ENCODE measurements at places on chromosomes 2 and 18.

DNA sequence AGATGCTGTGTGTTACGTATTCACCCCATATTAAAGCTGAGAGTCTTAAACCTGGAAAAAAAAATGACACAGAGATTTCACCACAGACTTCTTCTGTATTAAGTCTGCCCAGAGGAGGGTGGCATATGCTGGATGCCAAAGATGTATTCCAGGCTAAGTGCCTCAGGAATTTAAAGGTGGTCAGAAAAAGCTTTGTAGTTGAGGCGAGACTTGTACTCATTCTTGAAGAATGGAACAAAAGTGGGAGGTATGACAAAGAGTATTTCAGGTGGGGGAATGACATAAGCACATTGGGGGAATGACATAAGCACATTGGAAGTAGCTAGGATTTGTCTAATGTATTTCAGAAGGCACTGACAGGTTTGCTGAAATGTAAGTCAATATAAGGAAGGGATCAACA, 98.6 kb downstream of the BABAM2 start:
- no peak for DNase-seq

GRCh38 chr18:25005541-25006403, 346.2 kb downstream of the ZNF521 start:
- DNase-seq, result no peak

DNA sequence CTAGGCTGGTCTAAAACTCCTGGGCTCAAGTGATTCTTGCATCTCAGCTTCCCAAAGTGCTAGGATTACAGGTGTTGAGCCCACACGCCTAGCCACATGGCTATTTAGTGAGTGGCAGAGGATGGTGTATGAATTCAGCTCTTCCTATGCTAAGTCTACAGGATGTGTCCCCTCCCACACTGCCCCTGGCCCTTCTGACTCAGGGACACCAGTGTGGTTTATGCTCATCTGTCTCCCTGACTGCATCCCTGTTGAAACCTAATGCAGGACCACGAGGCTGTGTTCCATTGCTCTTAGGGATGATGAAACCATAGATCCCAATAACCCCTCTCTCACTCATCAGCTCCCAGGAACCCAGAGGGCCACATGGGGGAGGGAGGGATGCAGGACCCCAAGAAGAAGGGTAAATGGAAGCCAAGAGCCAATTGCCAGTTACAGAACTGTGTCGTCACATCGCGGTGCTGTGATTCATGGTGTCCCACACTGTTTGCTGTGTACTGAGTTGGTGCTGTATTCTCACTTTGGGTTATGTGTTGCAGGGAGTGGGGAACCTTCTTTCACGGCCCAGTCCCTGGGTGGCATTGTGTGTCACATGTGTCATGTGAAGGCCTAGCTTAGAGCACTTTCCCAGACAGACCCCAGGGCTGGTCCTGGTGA, 102.9 kb upstream of the HAAO start:
- no peak for DNase-seq

GRCh38 chr2:73110168-73111072, 2.3 kb downstream of the RAB11FIP5 start:
- DNase-seq, result no peak

GRCh38 chr18:30999887-31000628, 42.5 kb downstream of the DSC3 start:
- no peak for DNase-seq

DNA sequence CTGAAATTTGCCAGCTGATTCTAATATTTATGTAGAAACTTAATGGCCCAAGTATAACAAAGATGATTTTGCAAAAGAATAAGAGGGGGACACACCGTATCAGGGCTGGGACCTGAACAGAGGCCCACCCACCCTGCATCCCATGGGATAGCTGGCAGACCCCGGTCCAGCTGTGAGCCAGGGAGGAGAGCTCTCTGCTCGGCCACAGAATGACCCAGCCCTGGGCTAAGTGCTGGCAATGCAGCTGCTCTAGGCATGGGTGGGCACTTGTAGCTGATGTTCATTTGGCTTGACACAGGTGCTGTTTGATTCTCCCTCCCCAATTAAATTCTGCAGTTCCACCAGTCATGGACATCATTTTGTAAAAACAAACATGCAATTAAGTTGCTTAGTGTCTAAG, 522.8 kb upstream of the RAB6C start:
- DNase-seq, result no peak

- DNase-seq, result no peak
These were observed 85.1 kb downstream of the GREB1L start for GRCh38 chr18:21327101-21327500.

DNA sequence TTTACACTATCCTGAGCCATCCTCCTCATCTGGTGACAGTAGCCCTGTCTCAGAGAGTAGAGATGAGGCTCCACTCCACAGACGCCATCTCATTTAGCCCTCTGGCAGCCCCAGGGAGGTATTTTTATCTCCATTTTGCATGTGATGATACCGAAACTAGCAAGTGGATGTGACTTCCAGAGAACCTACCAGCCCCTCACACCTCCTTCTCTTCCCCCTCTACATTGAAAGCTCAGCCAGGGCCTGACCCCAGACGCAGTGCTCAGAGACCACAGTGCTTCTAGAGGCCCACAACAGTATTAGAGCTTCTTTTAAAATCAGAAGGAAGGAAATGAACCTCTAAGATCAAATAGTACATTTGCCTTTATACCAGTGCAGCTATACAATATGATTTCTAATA, 8.3 kb downstream of the GYPC start:
- peak; percentile 35 for DNase-seq

DNA sequence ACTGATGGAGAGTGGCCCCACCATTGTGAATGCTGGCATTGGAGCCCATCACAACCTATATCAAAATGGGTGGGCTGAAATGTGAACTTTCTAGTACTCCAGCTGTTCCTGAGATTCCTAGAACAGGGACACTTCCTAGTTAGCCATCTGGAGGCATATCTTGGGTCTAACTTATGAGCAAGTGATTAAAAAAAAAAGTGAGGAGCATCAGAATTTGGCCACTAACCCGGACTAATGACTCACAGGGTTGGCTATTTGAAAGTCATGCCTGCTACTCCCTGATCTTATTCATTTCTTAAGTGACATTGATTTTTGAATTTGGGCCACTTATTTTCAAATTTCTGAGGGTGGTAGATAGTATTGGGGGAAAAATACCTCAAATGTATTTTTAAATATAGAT, 216.6 kb downstream of the HRH4 start:
- no peak for DNase-seq

DNA sequence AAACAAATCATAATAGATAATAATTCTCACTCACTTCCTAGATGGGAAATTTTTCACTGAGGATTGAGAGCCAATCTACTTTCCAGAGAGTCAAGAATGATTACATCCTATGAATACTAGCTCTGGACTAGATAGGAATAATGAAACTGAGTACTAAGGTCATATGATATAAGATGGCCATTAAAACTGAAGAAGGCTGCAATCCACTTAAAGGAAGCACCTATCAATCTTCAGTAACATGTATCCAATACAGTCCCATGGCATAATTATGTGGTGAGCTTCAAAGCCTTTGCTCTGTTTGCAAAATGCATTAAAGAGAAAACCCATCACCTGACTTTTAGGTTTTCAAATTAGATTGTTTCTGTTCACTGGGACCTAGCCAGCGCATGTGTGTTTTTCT, 398.0 kb upstream of the MEIS1 start:
- DNase-seq, result no peak

- DNase-seq, result no peak
These were observed 20.8 kb downstream of the LDLRAD4 start for GRCh38 chr18:13239171-13239956.

GRCh38 chr2:1072250-1072649, 121.6 kb downstream of the SNTG2 start:
- no peak for DNase-seq

DNA sequence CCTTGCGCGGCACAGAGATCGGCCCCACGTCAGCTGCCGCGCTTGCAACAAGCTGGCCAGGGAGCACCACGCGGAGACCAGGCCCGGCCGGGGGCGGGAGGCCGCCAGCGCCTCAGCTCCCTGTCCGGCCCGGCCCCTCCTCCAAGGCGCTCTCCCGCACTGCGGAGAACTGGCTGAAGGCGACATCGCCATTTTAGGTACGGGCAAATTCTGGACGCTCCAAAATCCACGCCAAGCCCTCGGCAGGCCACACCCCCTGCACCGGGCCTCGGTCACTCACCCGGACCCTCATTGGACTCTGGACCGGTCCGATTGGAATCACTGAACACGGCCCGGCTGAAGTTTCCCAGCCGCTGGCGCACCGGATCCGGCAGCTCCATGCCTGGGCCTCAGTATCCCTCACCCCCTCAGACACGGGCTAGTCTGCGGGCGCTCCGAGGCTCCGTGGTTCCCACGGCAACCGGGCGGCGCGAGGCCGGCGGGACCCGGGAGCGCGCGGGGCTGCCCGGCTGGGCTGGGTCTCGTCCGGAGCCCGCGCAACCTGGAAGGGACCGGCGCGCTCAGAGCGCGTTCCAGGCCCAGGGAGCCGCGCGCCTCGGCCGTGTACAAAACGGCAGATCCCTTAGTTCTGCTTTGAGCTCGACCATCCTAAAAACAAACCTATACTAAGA, at the start of gene TMEM17:
TMEM17 (minus strand) TSS at position 446 of the 671 bp plus-strand sequence; CDS start at position 380, 66 bp downstream.
- peak; percentile 15 for DNase-seq

- no peak for DNase-seq
These were observed 20.3 kb upstream of the KCNF1 start for GRCh38 chr2:10891390-10891789.

GRCh38 chr2:12169721-12170120, 423.3 kb downstream of the LPIN1 start:
- DNase-seq, result peak; percentile 34

DNA sequence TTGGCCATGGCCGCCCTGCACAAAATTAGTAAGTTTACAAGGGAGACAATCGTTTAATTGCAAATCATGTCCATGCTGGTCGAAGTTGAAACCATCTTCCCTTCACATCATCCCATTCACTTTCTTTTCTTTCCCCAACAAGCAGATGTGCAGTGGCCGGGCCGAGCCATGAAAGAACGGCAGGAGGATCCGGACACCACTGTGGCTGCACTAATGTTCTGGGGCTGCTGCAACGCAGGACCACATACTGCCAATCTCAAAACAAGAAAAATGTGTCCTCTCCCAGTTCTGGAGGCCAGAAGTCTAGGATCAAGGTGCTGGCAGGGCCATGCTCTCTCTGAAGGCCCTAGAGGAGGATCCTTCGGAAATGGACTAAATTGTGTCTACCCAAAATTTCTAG, 227.4 kb upstream of the MYT1L start:
- DNase-seq, result no peak

DNA sequence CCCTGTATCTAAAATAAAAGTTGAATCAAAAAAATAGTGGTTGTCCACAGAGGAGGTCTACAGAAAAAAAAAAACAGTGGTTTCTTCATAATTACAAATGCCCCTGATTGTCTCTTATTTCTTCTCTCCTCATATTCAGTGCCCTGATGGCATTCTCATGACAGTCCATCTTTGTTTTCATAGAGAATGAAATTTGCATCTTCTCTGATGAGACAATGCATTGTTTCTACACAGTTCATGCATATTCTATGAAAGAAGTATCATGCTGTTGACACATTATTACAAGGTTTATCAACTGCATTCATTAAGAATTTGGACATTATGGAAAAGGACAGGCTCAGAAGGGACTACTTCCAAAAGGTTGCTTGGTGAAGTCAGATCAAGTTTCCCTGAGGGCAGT, 59.5 kb downstream of the LHCGR start:
- no peak for DNase-seq

DNA sequence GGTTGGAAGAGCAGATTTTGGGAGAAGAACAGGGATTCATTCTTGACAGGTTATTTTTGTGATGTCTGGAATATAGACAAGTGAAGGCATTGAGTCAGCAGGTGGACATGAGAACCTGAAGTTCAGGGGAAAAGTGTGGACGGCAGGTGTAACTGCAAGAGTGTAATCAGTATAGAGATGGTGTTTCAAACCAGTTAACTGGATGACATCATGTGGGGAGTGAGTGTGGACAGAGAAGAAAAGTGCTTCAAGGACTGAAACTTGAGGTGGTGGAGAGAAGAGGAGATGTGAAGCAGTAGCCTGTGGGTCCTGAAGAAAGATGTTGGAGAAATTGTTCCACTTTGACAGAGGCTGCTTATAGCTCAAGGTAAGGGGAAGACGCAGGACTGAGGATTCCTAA, 7.1 kb downstream of the IL1RL1 start:
- DNase-seq, result no peak

DNA sequence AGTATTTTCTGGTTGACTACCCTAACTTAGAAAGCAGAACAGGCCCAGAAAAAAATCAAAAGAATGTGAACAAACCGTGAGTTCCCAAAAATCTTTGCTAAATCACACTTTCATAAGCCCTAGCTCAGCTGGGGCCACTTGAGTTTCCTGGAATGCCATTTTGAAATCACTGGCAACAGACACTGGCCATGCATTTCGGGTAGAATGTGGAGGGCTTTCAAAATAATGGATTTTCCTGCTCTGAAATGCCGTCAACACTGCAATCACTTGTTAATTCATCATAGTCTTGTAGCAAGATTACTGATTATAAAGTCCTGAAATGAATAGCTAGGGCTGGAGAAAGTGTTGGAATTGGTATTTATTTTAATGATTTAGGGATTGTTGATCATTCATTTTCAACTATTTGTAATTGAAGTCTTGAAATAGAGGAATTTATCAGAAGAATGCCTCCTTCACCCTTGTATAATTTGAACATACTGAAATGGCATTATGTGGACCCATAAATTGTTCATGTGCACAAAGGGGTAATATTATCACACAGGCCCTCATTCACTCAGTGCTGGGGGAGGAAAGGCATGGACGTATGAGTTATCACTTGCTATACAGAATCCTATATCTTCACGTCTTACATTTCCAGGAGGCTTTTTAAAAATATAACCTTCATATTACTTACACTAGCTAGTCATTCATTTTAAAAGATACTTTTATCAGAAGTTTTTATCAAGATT, 134.8 kb downstream of the DTNA start:
- no peak for DNase-seq

- no peak for DNase-seq
These were observed 22.6 kb downstream of the MYO5B start for GRCh38 chr18:50172367-50172766.

DNA sequence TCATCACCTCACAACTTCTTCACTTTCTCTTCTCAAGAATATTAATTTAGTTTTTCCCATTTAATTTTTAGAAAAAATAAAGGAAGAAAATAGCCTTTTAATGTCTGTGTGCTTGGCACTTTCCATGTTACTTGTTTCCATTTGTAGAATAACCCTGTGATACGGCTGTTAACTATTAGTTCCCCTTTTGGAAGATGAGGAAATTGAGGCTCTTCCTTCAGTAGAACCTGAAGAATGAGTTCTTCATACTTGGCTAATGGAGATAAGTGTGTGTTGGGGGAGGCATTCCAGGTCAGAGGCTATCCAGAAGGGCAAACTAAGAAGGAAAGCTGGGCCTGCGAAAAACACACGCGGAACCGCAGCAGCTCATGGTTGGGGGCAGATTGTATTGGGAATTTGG, 38.3 kb downstream of the ZNF532 start:
- DNase-seq, result no peak

GRCh38 chr18:26863921-26864497, 1.5 kb downstream of the AQP4 start:
- DNase-seq, result no peak

- no peak for DNase-seq
These were observed 15.5 kb upstream of the IL1RN start for GRCh38 chr2:113111823-113112287.
